Stimulated activated CD8-positive, alpha-beta memory T cell treated with anti-CD3 and anti-CD28 coated beads, Interleukin-7, amount 100 ng/mL, for 1 hour (primary cell): ENCODE measurements at places on chromosomes 16 and 17.

DNA sequence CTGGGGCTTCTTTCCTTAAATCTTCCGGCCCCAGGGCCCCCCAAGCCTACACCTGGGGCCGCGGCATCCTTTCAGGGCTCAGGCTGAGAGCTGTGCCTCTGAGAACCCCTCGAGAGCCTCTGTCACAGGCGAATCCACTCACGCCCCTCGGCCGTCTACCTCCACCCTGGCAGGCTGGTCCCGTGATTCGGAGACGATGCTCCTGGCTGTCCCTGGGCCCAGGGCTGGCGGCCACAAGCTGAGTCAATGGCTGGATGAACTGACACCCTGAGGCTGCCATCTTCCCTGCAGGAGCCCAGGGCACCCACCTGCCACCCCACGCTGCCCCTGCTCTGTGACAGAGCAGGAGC lies 4.4 kb downstream of the TEPSIN start:
- no peak for DNase-seq

GRCh38 chr17:58184308-58184985 lies 8.1 kb upstream of the EPX start:
- no peak for DNase-seq

GRCh38 chr17:1095090-1095852 lies 84.5 kb downstream of the ABR start:
- no peak for DNase-seq

GRCh38 chr17:77563439-77564102 lies 394.9 kb upstream of the TNRC6C start:
- DNase-seq = no peak

DNA sequence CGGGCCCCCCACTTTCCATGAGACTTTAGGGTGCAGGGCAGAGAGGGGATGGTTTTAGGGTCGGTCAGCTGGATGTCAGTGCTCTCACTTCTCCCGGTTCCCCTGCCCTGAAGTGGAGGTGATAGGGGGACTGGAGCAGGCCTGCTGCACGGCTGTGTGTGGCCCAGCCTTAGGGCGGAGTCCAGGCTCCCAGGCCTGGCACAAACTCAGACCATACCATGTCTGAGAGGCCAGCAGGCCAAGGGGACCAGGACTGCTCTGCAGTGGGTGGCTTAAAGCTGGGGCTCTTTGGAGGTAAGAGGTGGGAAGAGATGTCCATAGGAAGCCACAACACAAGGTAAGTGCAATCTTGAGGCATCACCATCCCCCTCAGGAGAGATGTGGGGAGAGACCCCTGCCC lies 8.3 kb downstream of the TFAP4 start:
- DNase-seq = no peak

- no peak for DNase-seq
Observed at GRCh38 chr16:3589991-3590701, 12.9 kb upstream of the NLRC3 start.

DNA sequence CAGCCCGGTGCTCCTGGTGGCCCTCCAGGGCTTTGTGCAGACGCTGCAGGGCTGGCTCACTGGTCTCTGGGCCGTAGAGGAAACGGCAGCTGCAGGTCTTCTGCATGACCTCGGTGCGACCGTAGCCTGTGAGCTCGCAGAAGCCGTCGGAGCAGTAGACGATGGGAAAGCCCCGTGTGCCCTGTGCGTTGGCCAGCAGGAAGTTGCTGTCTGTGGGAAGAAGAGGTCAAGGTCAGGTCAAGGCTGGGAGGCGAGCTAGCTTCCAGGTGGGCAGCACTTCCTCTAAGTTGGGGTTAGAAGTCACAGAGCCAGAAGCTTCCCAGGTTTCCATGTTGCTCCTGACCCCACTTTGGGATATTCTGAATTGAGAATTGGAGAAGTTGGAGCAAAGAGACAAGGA lies 2.1 kb downstream of the KCNH4 start:
- DNase-seq = no peak

DNA sequence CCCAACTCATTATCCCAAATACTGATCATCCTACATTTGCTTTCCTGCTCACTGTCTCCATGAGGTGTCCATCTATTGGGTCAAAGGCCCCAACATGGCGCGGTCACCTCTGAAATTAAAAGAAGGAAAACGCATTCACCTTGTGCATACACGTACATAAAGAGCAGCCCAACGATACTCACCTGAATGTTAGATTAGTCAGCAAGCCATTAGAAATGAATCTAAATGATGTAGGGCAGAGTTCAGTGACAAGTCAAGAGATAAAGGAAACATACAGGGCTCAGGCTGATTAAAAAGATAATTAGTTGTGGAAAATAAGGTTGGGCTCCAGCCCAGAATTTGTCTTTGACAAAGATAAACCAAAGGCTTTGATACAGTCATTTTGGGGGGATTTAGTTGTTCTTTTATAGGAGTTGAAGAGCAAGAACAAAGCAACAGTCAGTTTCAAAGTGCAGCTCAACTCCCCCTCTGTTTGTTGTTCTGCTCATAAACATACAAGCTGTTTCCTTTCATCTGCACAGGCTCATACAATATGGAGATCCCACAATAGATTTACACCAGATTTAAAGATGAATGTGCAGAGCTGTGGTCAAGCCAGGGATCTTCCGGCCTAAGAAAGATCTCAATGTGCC lies 21.1 kb downstream of the NXPH3 start:
- DNase-seq = no peak

GRCh38 chr16:83831456-83831987 lies 23.7 kb downstream of the HSBP1 start:
- DNase-seq = no peak

DNA sequence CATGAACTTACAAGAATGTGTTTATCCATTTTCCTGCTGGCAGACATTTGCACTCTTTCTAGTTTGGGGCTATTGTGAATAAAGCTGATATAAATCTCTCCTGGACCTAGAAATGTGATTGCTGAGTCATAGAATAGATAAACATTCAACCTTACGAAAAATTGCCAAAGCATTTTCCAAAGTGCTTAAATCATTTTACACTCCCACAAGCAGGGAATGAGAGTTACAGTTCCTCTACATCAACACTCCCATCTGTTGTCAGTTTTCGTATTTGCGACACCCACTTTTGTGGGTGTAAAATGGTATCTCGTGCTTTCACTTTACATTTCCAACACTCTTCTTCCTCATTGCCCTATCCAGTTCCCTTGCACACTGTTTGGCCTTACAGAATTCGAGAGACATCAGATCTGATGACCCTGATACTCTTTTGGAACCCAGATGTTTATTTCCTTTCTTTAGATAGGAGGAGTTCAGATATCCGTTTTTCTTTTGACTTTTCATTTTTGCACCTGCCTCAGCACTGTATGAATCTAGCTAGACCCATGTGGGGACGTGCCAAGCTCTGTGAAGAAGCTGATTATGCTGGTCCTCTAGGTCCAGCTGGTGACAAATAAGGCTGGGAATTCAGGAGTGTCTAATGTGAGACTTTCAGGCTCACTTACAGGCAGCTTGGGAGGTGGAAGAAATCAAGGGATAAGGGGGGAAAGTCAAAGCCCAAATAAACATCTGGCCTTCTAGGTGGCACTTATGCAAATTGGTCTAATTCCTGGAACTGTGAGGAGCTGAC lies 14.0 kb downstream of the SOX9 start:
- DNase-seq = no peak
